ENCODE measurements at places on chromosomes 16 and 17.

DNA sequence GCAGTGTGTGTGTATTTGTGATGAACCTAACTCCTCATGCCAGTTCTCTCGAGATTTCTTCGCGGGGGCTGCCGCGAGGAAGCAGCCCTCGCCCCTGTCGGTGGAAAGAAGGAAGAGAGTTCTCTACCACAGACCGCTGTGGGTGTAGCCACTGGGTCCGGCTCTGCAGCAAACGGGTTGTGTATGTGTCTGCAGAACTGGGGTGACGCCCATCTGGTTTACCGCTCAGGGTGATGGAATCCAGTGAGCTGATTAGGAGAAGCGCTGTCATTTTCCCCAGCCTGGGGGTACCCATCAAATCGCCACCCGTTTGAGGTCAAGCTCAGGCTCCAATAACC lies 7.7 kb downstream of the CORO6 start:
- DNase-seq = no peak

DNA sequence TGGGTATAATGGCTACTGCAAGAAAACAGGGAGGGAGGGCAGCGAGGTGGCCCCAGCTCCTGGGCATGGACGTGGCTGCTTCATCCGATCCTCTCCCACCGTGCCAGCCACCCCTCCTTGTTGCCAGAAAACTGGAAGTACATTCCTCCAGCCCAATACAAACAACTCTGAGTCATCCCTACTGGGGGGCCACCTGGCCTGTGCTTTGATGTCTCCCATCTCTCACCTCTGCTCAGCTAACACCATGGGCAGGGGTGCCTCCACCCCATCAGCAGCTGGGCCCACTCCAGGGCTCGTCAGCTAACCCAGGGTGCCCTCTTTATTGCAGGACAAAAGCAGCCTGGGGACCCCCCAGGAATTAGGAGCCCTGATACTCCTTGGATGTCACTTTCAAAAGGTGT lies 2.0 kb downstream of the RHBDF2 start:
- no peak for DNase-seq

- DNase-seq = no peak
Observed at GRCh38 chr16:17804857-17805256, 334.1 kb upstream of the XYLT1 start.

DNA sequence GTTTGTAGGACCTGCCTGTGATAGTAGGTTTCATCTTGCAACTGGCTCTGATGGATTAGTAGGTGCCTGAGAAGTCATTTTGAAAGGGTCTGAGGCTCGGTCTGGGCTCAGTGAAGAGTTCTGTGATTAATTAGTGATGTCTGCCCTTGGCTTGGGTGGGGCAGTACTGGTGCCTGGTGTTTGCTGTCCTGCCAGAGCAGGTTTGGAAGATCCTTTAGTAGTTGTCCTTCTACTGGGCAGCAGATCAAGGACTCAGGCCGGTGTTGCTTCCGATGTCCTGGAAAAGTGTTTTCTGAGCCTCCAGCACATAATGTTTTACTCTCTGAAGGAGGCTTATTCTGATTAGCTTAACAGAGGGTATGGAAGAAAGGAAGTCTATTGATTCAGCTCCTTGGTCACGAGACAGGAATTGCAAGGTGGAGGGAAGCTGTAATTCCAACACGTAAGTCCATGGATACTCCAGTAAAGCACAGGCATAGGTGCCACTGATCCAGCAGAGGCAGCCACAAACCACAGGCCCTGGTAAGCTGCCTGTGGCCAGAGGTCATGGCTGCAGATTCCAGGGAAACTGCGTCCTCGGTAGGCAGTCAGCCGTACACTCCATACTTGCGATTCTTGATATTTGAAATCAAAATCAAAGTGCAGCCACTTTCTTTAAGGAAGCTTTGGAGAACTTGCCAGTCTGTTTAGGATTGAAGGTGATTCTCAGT lies 18.7 kb downstream of the HLF start:
- DNase-seq = no peak

DNA sequence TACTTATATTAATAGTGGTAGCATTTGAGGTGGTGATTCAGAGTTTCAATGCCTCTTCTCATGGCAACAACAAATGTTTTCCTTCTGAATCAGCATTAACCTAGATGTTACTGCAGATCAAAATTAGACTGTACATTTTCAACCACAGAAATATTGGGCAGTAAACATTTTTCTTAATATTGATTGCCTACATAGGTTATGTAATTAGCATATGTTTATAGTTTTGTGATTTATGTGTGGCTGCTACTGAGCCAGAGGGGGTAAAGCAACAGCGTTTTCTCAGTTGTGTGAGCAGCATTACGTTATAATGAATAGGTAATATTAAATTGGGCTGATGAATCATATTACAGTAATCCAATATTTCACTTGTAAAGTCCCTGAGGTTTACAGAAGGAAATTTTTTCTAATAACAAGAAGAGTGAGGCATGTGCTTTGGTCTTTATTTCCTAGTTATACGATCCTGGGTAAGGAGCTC lies 18.8 kb upstream of the BMERB1 start:
- no peak for DNase-seq
